ENCODE measurements at places on chromosomes 3 and 15. TPM values are rescaled to one million over a fixed set of nuclear protein-coding genes. Genes with fewer than 3 reads are reported as not detected.
A peak's percentile ranks its signal among the peaks of the same experiment; 100 is the strongest.

- no peak for ATAC-seq
These were observed 10.5 kb downstream of the LRRK1 start for GRCh38 chr15:100929641-100930042.

DNA sequence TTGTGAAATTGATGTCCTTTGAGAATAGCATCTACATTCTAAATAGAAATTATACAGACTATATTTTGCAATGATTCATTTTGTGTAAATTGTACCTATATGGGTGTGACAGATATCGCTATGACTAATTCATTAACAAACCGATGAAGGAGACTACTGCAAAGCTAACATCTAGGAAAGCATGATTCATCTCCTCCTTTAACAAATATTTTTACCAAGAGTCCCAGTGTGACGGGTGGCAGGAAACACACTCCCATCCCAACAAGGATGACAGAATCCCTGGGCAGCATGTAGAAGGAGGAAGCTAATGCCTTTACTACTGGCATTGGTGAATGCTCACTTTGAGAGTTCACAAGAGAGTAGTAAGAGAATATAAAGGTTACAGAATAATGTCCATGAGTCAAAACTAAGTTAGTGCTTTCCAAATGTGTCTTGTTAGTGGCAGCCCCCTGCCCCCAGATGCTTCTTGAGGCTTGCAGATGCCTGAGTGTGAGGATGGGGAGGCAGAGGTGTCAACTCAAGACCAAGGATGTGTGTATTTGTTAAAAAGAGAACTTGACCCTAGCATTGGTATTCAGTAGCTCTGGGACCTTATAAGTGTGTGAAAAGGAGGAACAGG is 180.6 kb downstream of the FMN1 start:
- ATAC-seq: peak; percentile 88

DNA sequence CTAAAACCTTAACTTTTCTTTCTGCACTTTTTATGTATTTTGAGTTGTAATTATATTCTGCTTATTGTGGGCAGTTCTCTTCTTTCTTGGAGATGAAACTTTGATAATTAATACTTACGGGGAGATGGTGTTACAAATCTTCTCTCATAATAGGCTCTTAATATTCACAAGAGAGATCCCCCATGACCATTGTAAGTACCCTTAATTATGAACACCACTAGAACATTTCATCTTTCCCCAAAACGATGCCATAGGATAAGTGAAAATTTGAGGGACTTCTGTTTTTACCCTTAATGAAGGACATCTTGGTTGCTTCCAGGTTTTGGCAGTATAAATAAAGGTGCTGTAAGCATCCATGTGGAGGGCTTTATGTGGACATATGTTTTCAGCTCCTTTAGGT is 60.7 kb downstream of the PIAS1 start:
- ATAC-seq: no peak

DNA sequence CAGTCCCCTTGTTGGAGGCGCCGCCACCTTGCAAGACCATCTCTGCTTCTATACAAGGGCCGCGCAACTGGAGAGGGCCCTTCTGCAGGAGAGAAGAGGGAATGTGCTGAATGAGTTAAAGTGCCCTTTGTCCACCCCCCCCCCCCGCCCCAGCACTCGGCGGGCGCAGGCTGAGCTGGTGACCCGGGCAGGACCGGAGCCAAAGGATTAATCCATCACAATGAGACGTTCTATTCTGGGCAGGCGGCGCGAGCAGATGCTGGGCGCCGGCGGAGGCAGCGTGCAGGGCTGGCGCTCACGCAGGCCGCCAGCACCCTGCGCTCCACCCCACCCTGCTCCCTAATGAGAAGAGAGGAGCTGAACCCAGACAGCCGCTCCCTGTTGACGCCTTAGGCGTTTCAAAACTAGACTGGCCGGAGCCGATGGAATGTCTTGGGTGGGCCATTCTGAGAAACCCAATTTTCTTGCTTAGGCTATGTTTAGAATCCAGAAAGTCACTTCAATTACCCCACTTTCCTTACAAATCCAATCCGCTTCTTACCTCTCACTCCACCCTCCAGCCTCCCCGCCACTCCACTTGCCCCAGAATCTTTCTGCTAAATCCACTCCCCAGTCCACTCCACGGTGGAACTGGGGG is 32.9 kb downstream of the GJD2 start:
- no peak for ATAC-seq

DNA sequence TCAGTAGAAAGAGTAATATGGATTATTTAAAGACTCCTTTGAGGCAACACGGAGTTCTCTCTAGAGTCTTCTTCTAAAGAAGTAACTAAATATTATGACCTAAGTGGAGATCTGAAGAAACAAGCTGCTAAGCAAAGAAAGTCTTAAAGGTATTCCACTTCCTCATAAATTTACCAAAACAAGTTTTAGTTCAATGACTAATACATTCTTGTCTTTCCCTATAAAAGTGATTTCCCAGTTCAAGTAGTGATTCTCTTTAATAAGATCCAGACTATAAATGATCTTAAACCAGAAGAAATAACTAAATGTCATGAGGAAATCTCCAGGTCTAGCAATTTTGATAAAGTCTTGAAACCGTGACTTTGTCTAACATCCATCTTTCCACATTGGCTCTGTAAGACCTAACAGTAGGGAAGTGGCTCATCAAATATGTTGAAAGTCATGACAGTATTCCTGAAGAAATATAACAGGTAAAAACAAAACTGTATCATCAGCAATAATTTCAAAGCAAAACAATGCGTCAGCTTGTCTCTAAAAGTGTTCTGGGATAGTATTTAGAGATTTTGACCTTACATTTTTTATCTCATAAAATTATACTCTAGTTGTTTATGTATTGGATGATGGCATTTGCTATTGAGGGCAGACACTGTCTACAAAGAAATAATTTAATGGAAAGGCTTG is 51.8 kb upstream of the NEDD4 start:
- no peak for ATAC-seq

GRCh38 chr3:72044231-72044855 is 259.4 kb upstream of the PROK2 start:
- ATAC-seq: no peak

DNA sequence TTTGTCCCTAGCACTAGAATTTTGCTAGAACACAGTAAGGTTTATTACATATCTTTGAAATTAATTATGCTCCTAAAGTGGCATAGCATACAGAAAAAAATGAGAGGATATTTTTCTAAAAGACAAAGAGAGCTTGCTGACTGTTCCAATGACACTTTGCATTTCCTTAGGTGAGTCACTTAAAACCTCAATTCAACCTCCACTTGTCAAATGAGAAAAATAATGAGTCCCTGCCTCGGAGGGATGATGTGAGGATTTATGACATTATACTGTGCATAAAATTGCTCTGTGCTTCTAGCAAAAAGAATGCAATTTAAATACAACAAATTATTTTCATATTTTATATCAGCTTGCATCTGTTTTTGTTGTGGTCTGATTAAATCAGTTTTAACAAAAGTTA is 1417.0 kb upstream of the ALCAM start:
- no peak for ATAC-seq

GRCh38 chr3:120394347-120394746 is 45.2 kb upstream of the LRRC58 start:
- ATAC-seq: no peak

- peak; percentile 27 for ATAC-seq
These were observed 631 bp upstream of the CNBP start for GRCh38 chr3:129184396-129184657.

GRCh38 chr3:14791343-14791945 is 27.3 kb upstream of the FGD5 start:
- ATAC-seq: peak; percentile 74

GRCh38 chr3:45509038-45509767 is 85.3 kb upstream of the LIMD1 start:
- ATAC-seq: peak; percentile 94

- ATAC-seq: no peak
These were observed 183.2 kb upstream of the IL12A start for GRCh38 chr3:159805411-159805772.

- ATAC-seq: no peak
These were observed 233.2 kb downstream of the KLF13 start for GRCh38 chr15:31559786-31560185.

DNA sequence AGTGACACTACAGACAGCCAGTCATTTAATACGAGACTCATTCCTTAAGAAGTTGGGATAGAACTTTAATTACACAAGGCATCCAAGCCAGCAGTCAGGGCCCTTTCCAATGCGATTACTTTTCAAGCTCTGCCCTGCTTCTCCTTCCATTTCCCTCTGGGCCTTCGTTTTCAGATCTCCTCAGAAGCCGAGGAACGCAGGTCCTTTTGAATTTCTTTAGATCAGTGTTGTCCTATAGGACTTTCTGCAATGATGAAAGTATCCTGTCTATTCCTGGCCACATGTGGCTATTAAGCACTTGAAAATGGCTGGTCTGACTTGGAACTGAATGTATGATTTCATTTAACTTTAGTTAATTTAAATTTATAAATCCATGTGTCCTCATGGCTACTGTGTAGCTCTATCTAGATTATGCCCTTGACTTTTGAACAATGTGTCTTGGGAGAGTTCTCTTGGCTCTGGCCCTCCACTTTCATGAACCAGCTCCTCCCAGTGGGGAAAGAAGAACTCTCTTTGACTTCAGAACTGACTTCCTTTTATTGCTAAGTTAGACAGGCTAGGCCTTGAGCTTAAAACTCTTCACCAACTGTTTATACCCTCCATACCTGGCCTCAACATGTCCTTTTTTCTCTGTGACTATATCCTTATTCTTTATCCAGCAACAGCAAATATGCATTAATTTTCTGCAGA is 22.6 kb downstream of the TGFBR2 start:
- peak; percentile 15 for ATAC-seq

- ATAC-seq: no peak
These were observed 7.1 kb upstream of the FSIP1 start for GRCh38 chr15:39789736-39790135.

- ATAC-seq: peak; percentile 88
These were observed 9.7 kb upstream of the RIOX2 start for GRCh38 chr3:97981886-97982285.

- peak; percentile 37 for ATAC-seq
These were observed 3.2 kb downstream of the AEN start for GRCh38 chr15:88624156-88624970.

GRCh38 chr15:66652806-66653205 is 49.2 kb upstream of the SMAD6 start:
- no peak for ATAC-seq

GRCh38 chr15:68001811-68002210 is 52.3 kb upstream of the PIAS1 start:
- no peak for ATAC-seq

DNA sequence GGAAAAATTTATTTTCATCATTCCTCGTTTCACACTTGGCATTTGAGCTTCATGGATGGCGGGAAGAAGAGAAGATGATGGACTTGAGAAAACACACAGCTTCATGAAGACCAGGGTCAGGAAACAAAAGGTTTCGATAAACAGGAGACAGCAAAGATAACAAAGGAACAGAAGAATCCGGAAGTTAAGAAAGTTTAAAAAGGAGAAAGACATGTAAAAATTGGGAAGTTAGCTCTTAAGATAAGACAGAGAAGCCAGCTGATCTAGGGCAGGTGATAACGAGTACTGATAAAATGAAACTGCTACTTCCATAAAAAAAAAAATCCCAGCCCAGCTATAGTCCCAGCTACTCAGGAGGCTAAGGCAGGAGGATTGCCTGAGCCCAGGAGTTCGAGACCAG is 23.9 kb downstream of the IL5RA start:
- no peak for ATAC-seq

- no peak for ATAC-seq
These were observed 259.5 kb upstream of the LYSMD4 start for GRCh38 chr15:99992611-99993231.

GRCh38 chr3:187136936-187137335 is 2.4 kb downstream of the RPL39L start:
- peak; percentile 34 for ATAC-seq

GRCh38 chr3:167102071-167102470 is 278.0 kb downstream of the ZBBX start:
- no peak for ATAC-seq

GRCh38 chr15:74917676-74918075 is 11.0 kb upstream of the FAM219B start:
- ATAC-seq: no peak

DNA sequence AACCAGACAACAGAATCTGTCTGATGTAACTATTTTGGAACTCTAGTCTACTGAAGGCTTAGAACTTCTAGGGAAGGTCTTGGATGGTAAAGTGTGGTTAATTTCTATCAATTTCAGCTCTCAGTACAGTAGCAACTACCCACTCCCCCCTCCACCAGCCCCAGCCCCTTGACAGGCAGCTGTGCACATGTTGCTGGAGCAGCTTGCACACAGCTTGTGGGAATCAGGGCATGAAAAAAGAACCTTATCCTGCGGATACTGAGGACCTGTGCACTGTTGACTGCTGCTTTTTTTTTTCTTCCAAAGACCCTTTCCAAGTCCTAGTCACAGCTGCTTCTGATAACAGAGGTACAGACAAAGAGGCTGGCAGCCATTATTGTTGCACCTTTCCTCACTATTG is 81.5 kb upstream of the UBP1 start:
- no peak for ATAC-seq

DNA sequence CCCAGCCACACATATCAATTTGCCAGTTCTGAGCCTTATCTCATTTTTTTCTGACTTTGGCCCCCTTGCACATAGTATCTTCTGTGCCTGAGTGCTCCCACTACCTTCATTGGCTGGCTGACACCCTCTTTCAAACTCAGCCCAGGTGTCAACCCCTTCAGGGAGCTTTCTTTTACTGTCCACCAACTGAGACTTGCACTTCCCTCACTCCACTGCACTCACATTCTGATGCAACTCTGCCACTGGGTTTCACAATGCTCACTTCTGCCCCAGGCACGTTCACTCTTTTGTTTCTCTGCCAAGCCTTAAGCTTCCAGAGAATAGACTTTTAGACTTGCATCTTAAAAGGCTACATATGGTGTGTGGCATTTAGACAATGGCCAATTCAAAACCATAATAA is 101.5 kb upstream of the CBLB start:
- no peak for ATAC-seq

DNA sequence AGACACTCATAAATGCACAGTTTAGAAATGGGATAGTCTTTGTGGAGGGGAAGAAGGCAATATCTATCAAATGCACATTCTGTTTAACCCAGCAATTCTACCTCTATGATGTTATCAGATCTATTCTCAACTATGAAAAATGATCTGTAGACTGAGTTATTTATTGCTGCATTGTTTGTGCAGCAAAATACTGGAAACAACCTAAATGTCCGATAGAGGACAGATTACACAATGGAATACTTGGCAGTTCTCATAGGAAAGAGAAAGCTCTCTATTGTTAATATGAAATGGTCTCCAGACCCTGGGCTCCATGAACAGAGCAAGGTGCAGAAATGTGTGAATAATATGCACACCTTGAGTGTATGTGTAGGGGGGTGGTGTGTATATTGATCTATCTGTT is 49.0 kb upstream of the SELENOK start:
- ATAC-seq: no peak

Gene NMB
- 7.8 TPM for total RNA-seq

Gene LRRC3B
- total RNA-seq: 0.03 TPM

Gene NRG4
- total RNA-seq: not detected

Gene VWA5B2
- total RNA-seq: not detected

Gene TMA7
- 181 TPM for total RNA-seq

Gene LRRC49
- total RNA-seq: 1.6 TPM
